ENCODE measurements at places on chromosomes 3 and 15.

DNA sequence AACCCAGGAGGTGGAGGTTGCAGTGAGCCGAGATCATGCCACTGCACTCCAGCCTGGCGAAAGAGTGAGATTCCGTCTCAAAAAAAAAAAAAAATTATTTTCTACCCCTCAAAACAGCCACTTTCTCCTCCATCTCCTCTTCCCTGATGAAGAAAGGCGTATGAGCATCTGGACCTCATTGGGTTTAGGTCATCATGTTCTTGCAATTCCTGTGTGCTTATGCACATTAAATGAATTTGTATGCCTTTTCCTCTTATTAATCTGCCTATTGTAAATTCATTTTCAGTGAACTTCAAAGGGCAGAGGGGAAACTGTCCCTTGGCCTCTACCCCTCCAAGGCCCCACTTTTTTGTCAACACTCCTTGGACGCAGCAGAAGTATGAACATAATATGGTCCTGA is 117.8 kb downstream of the RPLP1 start:
- DNase-seq: no peak

- DNase-seq: no peak
Observed at GRCh38 chr15:26438316-26438715, 334.6 kb downstream of the GABRB3 start.

- no peak for DNase-seq
Observed at GRCh38 chr3:64074060-64074459, 50.8 kb upstream of the PSMD6 start.

GRCh38 chr15:71352125-71352524 is 236.9 kb downstream of the THSD4 start:
- DNase-seq: no peak

DNA sequence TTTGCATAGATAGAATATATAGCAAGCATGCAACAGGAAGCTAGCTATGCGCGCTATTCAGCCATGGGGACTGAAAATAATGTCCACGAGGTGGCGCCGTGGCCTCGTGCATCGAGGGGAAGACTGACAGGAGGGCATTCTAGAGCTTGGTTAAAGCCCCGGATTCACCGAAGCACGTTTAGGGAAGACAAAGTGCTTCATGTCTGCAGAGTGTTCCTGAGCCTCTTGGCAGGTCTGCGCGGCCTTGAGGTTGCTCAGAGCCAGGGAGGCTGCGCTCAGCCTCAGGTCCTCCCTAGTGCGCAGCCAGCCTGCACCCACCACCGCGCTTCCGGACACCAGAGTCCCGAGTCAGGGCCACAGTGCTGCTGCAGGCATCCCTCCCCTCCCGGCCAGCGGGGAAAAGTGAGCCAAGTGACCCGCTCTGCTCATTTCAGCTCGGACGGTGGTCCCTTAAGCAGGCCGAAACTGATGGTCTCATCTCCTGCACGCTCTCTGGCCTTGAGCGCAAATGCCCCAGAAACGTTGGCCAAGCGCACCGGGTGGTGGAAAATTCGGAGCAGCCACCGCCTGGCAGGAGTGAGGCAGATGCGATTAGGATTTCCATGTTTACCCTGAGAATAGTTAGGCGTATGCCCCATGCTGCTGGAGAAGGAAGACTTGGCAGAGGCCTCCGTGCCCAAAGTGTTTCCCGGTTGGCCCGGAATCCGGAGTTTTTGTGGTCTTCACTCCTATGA is 24.8 kb downstream of the GABRA5 start:
- peak; percentile 79 for DNase-seq

DNA sequence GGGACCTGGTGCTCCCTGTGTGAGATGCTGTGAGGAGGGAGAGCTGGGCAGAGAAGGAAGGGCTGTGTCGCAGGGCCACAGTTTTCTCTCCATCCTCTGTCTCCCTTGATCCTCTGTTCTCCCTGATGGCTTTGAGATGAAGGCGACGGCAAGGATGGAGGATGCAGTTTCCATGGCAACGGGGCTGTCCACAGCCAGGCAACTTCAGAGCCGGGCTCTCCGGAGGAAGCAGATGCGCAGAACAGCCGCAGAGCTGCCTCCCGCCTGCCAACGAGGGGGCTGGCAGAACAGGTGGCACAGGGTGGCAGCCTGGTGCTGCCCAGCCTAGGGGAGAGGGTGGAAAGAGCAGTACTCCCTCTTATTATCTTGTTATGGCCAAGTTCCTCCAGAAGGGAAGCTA is 9.9 kb upstream of the GRM2 start:
- peak; percentile 64 for DNase-seq

DNA sequence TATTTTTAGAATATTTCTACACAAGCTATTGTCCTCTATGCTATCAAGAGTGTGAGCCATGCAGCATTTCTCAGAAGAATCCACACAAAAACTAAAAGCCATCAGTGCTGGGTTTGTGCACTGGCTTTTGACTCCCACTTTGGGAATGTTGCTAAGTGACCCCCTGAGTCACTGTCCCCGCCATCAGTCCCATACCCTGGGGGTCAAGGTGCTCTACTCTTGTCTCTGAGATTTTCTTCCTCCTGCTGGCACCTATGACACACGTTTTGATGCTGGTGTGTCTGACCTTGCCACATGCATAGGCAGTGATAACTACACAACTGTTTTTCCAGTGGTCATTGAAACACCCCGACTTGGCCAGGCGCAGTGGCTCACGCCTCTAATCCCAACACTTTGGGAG is 19.8 kb downstream of the CMTM7 start:
- DNase-seq: no peak

GRCh38 chr15:68252925-68253534 is 23.5 kb upstream of the CLN6 start:
- DNase-seq: no peak

GRCh38 chr15:52464478-52464877 is 64.2 kb downstream of the MYO5A start:
- DNase-seq: no peak

DNA sequence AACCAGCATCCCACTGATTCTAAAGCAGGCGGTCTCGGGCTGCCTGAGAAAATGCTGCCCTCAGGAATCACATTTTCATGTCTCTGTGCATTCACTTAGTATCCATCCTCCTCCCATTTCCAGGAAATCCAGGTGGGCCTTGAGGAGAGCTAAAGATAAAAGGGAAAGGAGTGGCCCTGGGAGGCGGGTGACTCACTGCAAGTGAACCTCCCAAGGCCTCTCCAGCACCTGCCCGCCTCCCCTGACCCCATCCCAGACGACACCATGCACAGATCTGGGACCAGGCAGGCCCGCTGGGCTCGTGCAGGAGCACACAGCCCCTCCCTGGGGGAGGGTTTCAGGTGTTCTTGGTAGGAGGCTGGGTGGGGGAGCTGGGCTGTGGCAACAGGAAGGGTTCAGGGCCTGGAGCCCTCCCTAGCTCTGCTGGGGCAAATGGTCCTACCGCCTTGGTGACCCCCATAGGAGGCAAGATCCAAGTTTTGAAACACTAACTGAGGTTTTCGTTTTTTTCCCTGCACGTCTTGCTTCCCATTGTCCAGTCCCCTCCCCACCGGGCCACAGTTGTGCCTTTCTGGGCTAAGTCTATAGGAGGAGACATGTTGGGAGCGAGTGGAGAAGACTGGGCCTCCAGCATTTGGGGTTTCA is 22.2 kb downstream of the MELTF start:
- no peak for DNase-seq

DNA sequence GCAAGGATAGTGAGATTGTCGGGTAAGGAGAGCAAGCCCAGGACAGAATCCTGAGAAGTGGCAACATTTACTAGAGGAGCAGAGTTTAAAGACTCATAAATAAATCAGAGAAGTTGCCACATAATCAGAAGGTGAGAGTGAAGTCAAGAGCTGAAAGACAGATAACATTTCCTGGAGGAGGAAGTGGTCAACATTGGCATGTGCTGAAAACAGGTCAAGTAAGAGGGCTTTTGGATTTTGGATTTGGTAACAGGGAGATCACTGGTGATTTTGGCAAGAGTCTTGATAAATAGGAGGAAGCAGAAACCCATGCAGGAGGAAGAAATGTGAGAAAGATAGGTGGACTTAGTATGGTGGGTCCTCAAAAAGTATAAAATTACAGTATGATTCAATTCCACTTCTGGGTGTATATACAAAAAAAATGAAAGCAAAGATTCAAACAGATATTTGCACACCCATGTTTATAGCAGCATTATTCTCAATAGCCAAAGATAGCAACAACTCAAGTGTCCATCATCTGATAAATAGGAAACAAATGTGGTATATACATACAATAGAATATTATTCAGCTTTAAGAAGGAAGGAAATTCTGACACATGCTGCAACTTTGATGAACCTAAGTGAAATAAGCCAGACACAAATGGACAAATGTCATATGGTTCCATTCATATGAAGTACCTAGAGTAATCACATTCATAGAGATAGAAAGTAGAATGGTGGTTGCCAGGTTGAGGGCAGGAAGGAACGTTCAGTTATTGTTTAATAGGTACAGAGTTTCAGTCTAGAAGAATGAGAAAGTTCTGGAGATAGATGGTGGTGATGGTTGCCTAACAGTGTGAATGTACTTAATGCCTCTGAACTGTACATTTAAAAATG is 27.3 kb upstream of the MBNL1 start:
- DNase-seq: no peak

DNA sequence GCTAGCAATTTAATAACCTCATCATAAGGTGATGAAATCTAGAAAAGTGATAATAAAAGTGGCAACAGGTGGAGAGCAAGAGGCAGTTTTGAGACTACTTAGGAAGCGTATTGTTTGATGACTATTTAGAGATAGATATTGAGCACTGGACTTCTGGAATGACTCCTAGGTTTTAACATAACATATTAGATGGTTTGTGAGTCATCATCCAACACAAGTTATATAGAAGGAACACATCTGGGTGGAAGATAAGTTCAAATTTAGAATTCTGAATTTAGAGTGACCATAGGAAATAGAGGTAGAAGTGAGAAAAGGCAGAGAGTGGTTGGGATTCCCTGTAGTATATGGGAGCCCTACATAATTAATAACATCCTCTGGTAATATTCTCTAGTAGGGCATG is 282.8 kb upstream of the ALCAM start:
- DNase-seq: no peak
